ENCODE measurements at places on chromosomes 4 and X. TPM values are rescaled to one million over a fixed set of nuclear protein-coding genes. Genes with fewer than 3 reads are reported as not detected.

Gene FAM184B
- under 0.01 TPM for total RNA-seq

Gene PRAF2
- 9.1 TPM for total RNA-seq

Gene HTN1
- total RNA-seq, result not detected

Gene STBD1
- total RNA-seq, result 7.2 TPM

Gene AKAP14
- not detected for total RNA-seq

All from uterine smooth muscle cell (primary cell).